Substantia nigra (tissue), 51 donors: ENCODE measurements at places on chromosomes 1 and 21.
A peak's percentile ranks its signal among the peaks of the same experiment; 100 is the strongest.

- no peak for DNase-seq
Measured at GRCh38 chr1:200442537-200443156, 32.8 kb upstream of the ZNF281 start.

- no peak for DNase-seq
Measured at GRCh38 chr21:42189860-42190485, 29.0 kb upstream of the ABCG1 start.

GRCh38 chr1:38063616-38064015, 17.0 kb upstream of the POU3F1 start:
- DNase-seq, result no peak

GRCh38 chr1:15153842-15154479, 414 bp downstream of the TMEM51 start:
- DNase-seq, result peak; percentile 40

- DNase-seq, result peak; percentile 67
Measured at GRCh38 chr1:83860490-83861221, 138.3 kb downstream of the TTLL7 start.

GRCh38 chr21:21714426-21714825, 716.2 kb downstream of the NCAM2 start:
- no peak for DNase-seq

- DNase-seq, result no peak
Measured at GRCh38 chr1:240173836-240174235, 82.2 kb downstream of the FMN2 start.

- no peak for DNase-seq
Measured at GRCh38 chr1:91701472-91701869, 184.5 kb downstream of the TGFBR3 start.

- DNase-seq, result no peak
Measured at GRCh38 chr21:45371655-45372054, 33.3 kb upstream of the COL18A1 start.

GRCh38 chr21:18467715-18468114, 64.1 kb upstream of the TMPRSS15 start:
- DNase-seq, result no peak

- no peak for DNase-seq
Measured at GRCh38 chr1:89042491-89042890, 19.8 kb upstream of the GBP3 start.

GRCh38 chr1:93744299-93744988, 62.8 kb upstream of the BCAR3 start:
- no peak for DNase-seq

- DNase-seq, result no peak
Measured at GRCh38 chr1:157098519-157098918, 1.1 kb downstream of the ETV3L start.

- no peak for DNase-seq
Measured at GRCh38 chr1:109616391-109616790, 3.0 kb downstream of the GNAT2 start.
